Mesendoderm (in vitro differentiated cells): ENCODE measurements at places on chromosomes 1 and 21.

DNA sequence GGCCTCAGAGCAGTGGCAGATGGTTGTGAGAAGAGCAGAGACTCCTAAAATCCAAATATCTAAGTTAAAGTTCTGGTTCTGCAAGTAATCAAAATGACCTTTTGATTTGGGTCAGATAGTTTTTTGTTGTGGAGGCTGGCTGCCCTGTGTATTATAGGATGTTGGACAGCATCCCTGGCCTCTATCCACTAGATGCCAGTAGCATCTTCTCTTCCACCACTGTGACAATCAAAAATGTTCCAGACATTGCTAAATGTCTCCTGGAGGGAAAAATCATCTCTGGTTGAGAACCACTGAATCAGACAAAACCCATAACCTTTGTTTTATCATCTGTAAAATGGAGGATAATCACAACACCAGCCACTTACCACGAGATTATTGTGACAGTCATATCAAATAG is 5.9 kb upstream of the DPT start:
- DNase-seq = no peak

DNA sequence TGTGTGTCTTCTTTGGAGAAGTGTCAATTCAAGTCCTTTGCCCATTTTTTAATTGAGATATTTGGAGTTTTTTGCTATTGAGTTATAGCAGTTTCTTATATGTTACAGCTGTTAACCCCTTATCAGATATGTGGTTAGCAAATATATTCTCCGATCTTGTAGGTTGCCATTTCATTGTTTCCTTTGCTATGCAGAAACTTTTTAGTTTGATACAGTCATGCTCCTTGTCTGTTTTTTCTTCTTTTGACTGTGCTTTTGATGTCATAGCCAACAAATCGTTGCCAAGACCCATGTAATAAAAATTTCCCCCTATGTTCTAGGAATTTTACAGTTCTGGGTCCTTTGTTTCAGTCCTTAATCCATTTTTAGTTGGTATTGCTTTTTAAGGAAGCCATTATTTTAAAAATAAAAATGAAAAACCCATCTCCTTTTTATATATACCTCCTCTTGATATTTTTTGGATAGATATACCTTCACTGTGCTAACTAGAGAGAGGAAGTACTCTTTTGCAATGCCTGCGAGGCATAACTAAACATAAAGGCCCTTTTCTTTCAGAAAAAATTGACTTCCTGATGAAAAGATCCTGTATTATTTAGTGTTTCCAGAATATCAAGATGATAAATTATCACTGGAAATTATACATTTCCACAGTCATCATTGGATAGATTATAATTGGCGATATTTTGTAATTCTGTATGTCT is 127.8 kb downstream of the HS2ST1 start:
- DNase-seq = no peak

GRCh38 chr1:91226741-91227140 is 177.9 kb downstream of the HFM1 start:
- no peak for DNase-seq

DNA sequence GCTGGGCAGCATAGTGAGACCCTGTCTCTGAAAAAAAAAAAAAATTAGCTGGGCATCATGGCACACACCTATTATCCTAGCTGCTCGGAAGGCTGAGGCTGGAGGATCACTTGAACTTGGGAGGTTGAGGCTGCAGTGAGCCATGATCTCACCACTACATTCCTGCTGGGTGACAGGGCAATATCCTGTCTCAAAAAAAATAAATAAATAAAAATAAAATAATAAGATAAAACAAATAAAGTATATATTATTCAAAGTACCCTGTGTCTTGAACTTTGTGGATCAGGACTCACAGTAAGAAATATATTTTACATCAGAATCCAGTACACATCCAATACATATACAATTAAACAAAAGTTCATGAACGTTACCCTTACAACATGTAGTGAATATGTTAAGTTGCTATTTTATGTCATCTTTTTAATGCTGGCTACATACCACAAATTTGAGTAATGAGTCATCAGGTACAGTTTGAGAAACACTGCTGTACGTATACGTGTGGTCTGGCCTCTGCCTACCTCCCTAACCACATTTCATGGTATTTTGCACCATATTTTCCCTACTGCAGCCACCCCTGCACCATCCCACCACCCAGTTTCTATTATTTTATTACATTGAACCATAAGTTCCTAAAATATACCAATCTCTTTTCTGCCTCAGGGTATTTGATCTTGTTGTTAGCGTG is 4.4 kb downstream of the NME7 start:
- no peak for DNase-seq

- DNase-seq = no peak
Measured at GRCh38 chr1:1627261-1627828, 4.6 kb upstream of the MMP23B start.

- DNase-seq = no peak
Measured at GRCh38 chr1:200856716-200857357, 15.9 kb upstream of the GPR25 start.

- no peak for DNase-seq
Measured at GRCh38 chr1:162984699-162985098, 84.5 kb upstream of the RGS4 start.

DNA sequence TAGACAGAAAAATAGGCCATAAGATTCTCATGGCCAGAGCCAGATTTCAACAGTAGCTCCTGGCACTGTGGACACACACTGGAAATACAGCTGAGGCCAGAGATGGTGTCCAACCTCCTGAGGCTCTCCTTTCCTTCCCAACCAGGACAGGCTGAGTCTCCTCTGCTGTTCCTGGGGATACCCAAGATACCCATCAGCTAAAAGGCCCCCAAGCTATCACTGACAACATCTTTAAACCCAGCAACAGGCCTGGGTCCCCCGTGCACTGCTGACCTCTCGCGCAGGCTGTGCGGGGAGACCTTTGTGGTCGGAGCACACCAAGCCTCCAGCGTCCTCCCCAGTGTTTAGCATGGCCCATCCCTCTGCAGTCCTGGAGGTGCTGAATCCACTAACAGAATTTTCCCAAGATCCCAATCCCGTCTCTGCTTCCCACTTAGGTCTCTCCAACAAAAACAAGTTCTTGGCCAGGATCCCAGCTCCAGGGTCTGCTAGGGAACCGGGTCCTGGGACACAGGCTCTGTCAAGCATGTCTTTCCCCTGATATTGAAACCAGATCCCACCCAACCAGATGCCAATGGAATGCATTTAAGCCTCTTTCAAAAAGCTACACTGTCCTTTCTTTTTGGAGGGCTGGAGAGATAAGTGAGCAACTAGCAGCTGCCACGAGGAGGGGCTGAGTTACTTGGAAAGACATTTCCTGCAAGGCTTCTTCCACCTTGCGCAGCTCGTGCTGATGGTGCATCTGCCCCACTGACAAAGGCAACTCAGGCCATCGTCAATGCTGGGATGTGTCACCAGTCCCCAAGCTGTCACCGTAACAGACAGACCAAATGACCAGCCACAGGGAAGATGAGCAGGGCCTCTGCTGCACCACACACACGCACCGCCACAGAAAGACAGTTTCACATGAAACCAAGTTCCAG is 73.2 kb downstream of the BCAR3 start:
- DNase-seq = peak; percentile 67

- DNase-seq = no peak
Measured at GRCh38 chr1:246302251-246302625, 204.8 kb downstream of the SMYD3 start.

DNA sequence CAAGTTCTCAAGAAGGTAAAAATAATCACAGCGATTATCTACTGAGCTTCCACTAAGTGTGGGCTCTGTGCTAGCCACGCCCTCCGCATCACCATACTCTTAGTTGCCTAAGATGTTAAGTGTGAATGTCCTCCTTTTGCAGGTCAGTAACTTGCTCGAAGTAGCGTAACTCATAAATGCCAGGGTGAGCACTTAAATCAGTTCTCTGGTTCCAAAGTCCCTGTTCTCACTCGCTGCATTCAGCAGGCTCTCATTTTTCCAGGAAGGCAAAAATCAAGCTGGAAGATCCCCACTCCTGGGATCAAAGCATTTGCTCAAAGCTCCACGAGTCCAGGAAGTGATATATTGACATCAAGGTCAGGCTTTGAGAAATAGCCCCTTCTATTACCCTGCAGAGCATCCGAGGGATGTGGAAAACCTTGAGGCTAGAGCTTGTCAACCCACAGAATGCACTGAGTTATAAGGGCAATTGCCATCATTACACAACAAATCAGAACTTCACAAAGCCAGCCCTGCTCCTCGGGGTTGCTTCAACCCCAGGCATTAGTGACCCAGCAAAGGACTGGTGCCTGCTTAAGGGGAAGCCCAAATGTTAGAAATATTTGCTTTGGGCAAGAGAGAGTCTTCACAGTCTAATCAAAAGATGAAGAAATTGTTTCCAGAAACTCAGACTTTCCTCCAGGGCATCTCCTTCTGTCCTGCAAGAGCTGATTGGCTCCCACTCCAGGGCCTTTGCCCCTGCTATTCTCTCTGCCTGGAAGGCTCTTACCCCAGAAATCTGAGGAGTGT is 19.5 kb downstream of the SLC30A1 start:
- DNase-seq = no peak

- DNase-seq = peak; percentile 83
Measured at GRCh38 chr1:212291505-212292134, 6.4 kb downstream of the PPP2R5A start.

DNA sequence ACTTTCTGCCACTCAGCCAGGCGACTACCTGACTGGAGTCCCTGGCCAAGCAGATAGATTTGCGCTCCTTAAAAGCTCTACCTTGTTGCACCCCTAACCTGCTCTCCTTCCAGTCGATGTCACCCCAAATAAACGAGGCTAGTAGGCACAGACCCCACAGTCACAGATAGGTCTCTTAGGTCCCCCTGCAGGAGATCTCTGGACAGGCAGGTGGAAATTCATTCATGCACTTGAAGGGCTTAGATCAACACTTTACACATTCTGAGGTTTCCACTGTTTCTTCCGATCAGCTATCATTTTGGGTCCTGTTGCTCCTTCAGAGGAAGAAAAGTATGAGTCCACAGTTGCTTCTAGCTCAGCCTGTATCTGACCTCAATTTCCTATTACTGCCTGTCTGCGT is 272.6 kb upstream of the FMN2 start:
- peak; percentile 47 for DNase-seq

DNA sequence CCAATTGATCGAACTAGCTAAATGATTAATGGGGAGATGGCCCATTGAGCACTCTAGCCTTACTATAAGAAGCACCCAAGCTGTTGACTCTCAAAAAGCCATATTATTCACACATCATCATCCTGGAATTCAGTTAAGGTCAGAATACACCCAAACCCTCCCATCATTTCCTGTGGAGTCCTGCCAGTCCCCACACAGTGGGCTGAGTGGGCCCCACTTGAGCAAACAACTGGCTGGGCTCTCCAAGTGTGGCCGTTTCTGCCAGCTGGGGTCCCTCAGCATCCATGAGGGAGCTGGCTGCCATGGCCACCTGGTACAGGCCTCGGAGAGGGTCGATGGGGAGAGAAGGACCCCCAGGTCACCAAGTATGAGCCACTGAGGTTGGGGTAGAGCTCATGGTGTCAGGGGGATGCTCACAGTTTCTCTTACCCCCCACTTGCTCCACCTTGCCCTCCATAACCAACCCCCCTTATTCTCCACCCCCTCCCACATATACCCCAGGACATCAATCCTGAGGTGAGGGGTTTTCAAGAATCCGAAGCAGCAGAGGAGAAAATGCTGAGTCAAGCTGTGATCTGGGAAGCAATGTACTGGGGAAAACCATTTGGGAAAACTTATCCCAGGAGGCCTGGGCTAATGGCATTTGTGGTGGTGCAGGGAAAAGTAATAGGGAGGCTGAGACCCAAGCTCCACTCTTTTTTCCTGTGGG is 60.3 kb downstream of the UBE2T start:
- peak; percentile 15 for DNase-seq

- DNase-seq = no peak
Measured at GRCh38 chr1:171748651-171749050, 6.8 kb upstream of the VAMP4 start.

DNA sequence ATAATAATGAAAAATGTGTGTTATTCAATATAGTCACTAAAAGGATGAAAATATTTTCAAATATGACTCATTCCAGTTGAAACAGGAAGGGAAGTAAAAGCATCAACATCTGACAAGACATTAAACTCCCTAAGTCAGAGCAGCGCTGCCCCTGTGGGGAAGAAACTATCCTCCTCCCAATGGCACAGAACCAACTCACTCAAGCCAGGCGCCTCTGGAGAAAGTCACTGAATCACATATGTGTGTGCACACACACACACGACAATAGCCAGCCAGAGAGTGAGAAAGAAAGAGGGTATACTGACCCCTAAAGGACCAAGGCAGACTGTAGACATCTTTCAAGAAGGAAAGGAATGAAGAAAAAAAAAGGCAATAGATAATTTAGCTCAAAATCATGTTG is 126.9 kb downstream of the SETD4 start:
- peak; percentile 57 for DNase-seq

DNA sequence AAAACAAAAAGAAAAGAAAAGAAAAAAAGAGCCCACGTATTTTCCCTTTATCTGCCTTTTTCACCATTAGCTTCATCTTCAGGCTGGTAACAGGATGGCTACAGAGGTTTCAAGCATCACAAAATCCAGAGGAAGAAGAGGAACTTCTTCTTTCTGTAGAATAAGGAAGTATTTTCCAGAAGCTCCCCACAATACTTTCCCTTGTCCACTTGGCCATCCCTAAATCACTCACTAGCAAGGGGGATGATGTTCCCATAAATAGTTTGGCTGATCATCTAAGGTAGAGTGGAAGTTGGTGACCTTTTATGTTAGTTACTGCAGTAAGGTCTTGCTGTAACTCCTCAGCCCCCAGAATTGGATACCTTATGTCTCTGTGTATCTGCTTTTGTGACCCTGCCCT is 45.1 kb upstream of the RNF11 start:
- no peak for DNase-seq

DNA sequence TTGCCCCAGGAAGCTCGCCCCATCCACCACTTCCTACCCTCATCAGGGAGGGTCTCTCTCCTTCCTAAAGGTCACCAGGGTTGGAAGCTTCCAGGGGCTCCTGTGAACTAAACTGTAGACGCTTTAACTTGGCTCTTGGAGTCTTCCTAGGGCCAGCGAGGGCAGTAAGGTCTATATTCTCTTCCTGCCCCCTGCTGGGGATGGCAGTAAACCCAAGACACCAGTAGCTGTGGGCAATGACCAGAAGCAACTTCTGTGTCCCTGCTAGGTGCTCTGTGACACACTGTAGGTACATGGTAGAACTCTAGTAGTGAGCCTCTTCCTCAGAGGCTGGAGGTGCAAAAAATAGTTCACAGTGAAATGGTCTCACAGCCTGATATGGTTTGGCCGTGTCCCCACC is 30.0 kb downstream of the KCND3 start:
- DNase-seq = peak; percentile 25

DNA sequence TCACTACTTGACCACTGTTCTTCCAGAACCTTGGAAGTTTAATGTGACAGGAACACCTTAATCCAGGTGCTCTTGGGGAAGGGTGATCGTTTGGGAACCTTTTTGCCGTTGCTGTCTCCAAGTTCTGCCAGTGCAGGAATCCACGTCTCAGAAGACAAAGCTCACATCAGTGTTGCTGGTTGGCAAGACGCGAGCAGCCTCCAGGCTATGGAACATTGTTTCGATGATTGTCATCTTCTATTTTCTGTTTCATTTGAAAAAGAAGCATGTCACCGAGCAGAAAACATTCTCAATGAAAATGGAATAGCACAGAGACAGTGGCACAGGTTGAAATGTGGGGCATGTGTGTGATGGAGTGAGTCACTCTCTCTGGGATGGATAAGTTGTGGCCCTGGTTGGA is 11.7 kb downstream of the STUM start:
- DNase-seq = no peak

GRCh38 chr1:168125051-168125450 is 11.7 kb downstream of the GPR161 start:
- no peak for DNase-seq

- no peak for DNase-seq
Measured at GRCh38 chr21:17501107-17502006, 11.5 kb upstream of the CXADR start.

- DNase-seq = no peak
Measured at GRCh38 chr1:199639453-199639852, 388.1 kb upstream of the NR5A2 start.
